ENCODE measurements at places on chromosomes 13 and 19. TPM values are rescaled to one million over a fixed set of nuclear protein-coding genes. Genes with fewer than 3 reads are reported as not detected.

- no peak for DNase-seq
- H3K36me3 ChIP-seq: no peaks in the 10 kb centered on the region
- no peaks in the 10 kb centered on the region for H3K4me1 ChIP-seq
- H3K27me3 ChIP-seq: no peaks in the 10 kb centered on the region
Observed at GRCh38 chr13:76164290-76164689, 528.2 kb downstream of the LMO7 start.

- H3K36me3 ChIP-seq: no peaks in the 10 kb centered on the region
- H3K27ac ChIP-seq: no peak overlapping the region
- no peaks in the 10 kb centered on the region for H3K27me3 ChIP-seq
- H3K4me1 ChIP-seq: no peaks in the 10 kb centered on the region
- H3K4me3 ChIP-seq: no peak overlapping the region
Observed at GRCh38 chr13:63517371-63517770, 2101.7 kb upstream of the PCDH20 start.

DNA sequence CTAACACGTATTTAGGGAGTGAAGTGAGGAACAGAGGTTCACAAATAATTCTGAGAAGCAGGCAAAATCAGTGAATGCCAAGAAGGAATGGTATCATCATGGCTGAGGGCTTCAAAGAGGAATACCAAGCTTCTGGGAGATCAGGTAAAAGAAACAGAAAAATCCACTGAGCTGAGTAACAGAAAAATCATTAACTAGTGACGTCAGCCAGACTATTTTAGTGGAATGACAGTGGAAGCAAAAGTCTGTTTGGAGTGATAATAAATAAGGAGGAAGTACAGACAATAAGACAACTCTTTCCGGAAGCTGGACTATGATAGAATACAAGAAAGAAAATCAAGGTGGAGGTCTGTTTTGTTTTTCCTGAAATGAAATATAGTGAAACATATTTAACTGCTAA is 83.5 kb downstream of the SACS start:
- peaks cover 12% of the 10 kb centered on the region for H3K4me1 ChIP-seq
- H3K36me3 ChIP-seq: peaks cover 88% of the 10 kb centered on the region
- DNase-seq: no peak
- no peak overlapping the region for H3K27ac ChIP-seq
- H3K4me3 ChIP-seq: no peak overlapping the region

ZNF628 gene
- total RNA-seq: 8.6 TPM
